ENCODE measurements at places on chromosomes 7 and 10.

- no peak for DNase-seq
These were observed 105.7 kb downstream of the ST8SIA6 start for GRCh38 chr10:17348501-17349349.

GRCh38 chr10:128870830-128871597 is 596.0 kb upstream of the MGMT start:
- DNase-seq, result no peak

GRCh38 chr7:11767148-11767547 is 64.8 kb downstream of the THSD7A start:
- DNase-seq, result no peak

DNA sequence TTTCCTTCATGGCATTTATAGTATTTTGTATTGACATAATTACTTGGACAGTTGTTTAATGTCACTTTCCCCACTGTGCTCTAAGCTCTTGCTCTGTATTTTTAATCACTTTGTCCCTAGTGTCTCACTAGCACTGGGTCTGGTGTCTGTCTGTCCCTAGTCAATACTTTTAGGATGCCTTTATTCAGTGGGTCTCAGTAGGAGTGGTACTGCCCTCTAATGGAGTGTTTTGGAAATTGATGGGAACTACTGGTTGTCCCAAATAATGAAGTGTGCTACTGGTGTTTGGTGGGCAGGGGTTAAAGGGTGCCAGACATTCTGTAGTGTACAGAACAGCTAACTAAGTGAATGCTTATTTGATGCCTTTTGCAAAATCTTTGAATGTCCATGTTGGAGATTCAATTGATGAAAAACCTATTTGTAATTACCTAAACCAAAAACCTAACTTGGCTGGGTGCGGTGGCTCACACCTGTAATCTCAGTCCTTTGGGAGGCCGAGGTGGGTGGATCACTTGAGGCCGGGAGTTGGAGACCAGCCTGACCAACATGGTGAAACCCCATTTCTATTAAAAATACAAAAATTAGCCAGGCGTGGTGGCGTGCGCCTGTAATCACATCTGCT is 33.3 kb downstream of the CDK14 start:
- DNase-seq, result peak; percentile 14

GRCh38 chr10:129553928-129554327 is 86.9 kb downstream of the MGMT start:
- DNase-seq, result no peak

DNA sequence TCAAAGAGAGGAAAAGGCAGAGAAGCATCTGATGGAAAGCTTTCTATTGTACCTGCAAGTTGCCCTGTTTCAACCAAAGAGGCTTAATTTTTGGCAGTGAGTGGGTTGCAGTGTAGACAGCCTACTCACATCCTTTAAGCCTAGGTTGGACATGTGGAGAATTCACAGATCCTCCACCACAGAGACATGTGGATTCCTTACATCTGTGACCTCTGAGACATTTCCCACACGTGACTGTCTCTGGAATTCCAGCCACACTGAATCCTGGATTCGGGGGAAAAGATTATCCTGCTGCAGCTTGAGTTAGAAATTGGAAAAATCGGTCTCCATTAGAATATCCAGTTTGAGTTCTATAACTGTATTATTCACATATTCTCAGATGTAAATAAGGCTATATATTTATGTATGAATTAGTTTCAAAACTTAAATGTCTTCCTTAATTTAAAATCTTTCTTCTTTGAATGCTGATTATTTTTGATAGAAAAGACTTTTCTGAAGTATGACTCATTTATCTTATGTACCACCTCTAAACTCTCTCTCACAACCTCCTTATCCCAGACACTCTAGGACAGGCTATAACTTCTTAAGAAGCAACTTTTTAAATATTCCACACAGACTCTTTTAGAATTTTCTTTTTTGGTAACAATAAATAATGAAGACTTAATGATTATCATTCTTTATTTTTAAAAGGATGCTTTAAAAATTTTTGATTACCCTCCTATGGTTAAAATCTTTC is 123.3 kb downstream of the TWIST1 start:
- DNase-seq, result no peak

- no peak for DNase-seq
These were observed 23.9 kb downstream of the PARD3 start for GRCh38 chr10:34791228-34791627.

GRCh38 chr7:116417593-116418345 is 81.8 kb upstream of the CAV2 start:
- no peak for DNase-seq

DNA sequence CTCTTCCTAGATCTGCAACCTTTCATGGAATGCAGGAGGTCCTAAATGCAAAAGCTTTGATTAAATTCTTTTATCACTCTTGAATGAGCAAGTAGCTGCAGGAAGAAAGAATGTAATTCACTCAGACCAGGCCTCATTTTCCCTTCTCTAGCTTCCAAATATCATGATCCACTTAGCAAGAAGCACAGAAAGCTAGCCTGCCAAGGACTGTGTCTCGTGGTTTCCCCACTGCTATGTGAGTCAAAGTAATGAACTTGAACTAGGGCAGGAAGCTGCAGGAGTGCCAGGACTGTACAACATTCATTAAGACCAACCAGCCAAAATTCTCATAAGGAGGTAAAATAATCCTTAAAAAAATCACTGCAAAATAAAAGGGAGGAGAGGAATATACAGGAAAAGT is 379.2 kb downstream of the CALN1 start:
- DNase-seq, result no peak

GRCh38 chr7:5422396-5423305 is 983 bp downstream of the TNRC18 start:
- DNase-seq, result no peak

DNA sequence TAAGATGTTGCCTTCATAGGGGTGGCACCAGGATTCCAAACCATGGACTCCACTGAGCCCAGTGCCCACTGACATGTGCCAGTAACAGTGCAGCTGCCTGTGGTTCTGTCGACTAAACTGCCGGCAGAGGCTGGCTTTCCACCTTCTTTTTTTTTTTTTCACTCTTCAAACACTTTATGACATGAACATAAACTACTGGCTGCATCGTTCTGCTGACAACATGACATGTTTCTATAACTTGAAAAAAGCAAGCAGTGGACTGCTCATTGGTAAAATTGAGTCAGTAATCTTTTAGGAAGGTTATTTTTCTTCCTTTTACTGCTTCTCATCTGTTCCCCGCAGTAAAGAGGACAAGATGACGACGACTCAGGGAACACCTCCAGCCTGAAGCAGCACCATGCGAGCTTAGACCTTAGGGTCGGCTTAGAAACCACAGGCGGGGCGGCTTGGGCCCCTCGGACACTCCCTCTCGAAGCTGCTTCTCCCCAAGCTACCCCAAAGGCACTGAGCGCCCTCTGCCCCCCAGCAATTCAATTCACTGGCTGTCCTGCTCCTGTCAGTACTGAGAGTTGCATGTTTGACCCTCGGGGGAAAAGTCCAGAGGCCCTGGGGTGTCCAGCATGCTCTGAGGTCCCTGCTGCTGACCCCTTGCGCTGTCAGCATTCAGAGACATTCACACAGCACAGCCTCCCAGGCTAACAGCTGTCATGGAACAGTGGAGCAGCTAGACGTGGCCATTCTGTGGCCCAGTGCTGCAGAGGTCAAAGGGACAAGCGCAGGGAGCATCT is 112.5 kb downstream of the EGFR start:
- DNase-seq, result peak; percentile 21

GRCh38 chr7:93054975-93055374 is 62.8 kb downstream of the SAMD9 start:
- DNase-seq, result no peak

GRCh38 chr10:124462348-124462695 is 699 bp downstream of the LHPP start:
- no peak for DNase-seq

- no peak for DNase-seq
These were observed 140.0 kb downstream of the CHCHD3 start for GRCh38 chr7:132941905-132942304.

- DNase-seq, result peak; percentile 14
These were observed 951 bp downstream of the ZNF25 start for GRCh38 chr10:37975401-37975991.

DNA sequence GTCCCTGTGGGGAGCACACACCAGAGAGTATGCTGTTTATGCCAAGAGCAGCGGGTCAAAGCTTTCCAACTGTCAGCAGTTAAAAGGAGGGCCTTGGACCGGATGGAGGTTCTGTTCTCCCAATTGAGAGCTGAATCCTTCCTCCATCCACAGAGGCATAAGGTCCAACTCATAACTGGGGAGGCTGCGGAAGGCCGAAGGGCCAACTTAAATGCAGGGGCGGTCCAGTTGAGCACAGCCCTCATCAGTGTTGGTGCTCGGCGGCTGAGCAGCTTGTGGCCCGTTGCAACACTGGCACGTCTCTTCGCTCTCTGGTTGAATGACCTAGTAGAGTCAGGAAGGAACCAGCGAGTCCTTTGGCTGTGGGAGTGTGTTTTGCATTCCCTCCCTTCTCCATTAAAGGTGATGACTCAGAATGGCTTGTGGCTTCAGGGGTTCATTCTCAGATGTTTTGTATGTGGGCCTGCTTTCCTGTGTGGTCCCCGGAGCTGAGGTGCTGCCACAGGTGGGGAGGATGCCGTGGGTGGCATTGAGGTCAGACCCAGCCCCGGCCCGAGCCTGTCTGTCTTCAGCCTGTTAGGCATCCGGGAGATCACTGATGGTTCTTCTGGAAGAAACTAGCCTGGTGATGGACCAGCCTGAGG is 44.8 kb upstream of the DMBT1 start:
- DNase-seq, result no peak

- no peak for DNase-seq
These were observed 483.1 kb upstream of the CNTNAP2 start for GRCh38 chr7:145633513-145633912.

GRCh38 chr10:59831658-59832503 is 74.5 kb downstream of the CCDC6 start:
- no peak for DNase-seq

GRCh38 chr10:97553575-97554031 is 19.0 kb upstream of the ANKRD2 start:
- DNase-seq, result peak; percentile 84

- no peak for DNase-seq
These were observed 97.8 kb downstream of the AUTS2 start for GRCh38 chr7:69696054-69696591.

DNA sequence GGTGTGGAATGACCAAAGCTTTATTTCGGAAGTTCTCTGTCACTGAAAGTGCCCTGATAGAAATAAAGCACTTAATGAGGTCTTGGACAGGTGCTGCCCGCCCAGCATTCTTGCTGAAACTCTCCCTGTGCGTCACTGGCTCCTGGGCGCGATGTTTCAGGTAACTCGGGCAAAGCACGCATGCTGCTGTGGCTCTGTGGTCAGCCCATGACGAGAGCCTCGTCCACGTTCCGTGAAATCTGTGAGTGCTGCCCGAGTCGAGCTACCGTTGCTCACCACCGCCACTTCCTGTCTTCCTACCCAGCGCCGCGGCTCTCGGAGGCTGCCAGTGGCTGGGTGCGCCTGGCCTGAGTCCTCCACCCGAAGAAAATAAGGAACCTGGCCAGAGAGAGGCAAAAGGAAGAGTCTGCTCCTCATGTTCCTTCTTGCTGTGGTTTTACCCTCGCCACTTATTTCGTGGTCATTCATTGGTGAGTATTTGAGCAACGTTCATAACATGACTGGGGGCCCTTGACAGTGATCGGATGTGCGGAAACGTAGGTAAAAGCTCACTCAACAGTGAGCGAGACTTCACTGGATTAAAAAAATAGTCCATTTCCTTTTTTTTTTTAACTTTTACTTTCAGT is 95.5 kb downstream of the MAP3K8 start:
- no peak for DNase-seq

DNA sequence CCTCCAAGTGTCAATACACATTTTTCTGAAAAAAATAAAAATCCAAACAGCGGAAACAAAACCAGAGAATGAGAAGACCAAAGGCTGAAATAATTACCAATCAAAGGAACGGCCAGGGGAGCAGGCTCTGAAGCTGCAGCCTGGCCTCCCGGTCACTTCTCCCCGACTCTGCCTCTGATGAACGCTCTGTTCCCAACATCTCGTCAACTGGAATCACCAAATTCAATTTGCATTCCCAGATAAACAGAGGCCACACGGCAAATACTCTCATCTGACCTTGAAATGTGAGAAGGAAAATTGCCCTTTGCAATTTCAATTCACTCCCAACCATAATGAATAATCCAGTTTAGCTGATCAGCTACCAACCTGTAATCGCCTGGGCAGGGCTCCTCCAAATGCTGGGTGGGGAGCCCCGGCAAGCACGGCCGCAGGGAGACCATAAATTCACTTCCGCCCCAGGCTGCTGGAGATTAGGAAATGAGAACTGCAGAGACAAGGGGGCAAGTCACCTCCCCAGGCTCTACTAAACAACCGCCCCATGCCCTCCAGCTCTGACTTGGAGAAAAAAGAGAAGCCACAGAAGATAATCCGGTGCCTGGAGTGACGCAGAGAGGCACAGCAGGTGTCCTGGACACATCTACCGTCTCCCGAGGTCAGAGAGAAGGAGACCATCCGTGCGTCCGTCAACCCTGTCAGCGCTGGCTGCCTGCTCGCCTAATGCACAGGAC is 153.2 kb downstream of the MAD1L1 start:
- DNase-seq, result no peak

DNA sequence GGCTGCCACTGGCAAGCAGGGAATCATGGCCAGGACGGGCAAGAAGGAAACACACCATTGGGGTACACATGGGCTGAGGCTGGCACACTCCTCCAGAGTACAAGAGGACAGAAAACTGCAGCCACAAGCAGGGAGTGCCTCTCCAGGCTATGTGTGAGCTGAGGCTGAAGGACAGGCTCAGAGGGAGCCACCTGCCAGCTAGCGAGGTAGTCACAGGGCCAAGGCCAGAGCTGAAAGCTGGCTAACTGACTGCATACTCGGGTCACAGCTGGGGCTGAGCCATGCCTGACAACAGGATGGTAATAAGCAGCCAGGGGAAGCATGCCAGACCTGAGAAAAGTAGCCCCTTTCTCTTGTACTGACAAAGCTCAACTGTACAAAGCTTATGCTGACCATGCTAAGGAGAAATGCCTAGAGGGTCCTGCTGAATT is 52.0 kb downstream of the KIF5B start:
- DNase-seq, result no peak

DNA sequence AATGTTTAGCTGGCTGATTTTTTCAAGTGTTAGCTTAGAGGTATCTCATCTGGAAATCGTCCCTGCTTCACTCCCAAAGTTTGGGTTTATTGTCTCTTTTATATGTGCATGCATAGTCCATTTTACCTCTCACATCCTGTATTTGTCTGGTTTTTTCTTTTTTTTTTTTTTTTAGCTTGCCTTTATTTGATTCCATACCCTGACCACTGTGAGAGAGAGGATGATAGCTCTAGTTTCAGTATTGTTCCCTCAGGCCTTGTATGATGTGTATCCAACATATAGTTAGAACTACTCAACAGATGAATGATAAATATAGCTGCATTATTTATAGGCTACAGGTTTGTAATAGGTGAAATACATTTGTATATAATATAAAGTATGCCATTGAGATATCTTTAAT is 29.9 kb downstream of the PCGF5 start:
- peak; percentile 36 for DNase-seq

GRCh38 chr7:35004531-35005095 is 32.7 kb downstream of the DPY19L1 start:
- DNase-seq, result peak; percentile 3

GRCh38 chr10:6482737-6483357 is 97.2 kb downstream of the PRKCQ start:
- no peak for DNase-seq

Data from NCI-H510A treated with DMSO at 0.1 percent for 48 hours (cell line).